ENCODE measurements at places on chromosomes 7 and 10.
A peak's percentile ranks its signal among the peaks of the same experiment; 100 is the strongest.

- DNase-seq, result no peak
These were observed 163.9 kb downstream of the USP6NL start for GRCh38 chr10:11447586-11447985.

- DNase-seq, result no peak
These were observed 48.4 kb downstream of the FRMD4A start for GRCh38 chr10:14282276-14282675.

DNA sequence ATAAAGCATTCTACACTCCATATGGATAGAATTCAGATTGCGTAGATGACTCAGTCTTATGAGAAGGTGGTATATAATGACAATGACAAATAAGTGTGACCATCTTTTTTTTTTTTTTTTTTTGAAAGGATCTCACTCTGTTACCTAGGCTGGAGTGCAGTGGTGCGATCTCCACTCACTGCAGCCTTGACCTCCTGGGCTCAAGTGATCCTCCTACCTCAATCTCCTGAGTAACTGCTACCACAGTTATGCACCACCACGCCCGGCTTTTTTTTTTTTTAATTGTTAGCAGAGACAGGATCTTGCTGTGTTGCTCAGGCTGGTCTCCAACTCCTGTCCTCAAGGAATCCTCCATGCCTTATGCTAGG is 43.2 kb upstream of the NRP1 start:
- DNase-seq, result no peak

- DNase-seq, result no peak
These were observed 3.7 kb downstream of the PARD3 start for GRCh38 chr10:34811126-34811967.

DNA sequence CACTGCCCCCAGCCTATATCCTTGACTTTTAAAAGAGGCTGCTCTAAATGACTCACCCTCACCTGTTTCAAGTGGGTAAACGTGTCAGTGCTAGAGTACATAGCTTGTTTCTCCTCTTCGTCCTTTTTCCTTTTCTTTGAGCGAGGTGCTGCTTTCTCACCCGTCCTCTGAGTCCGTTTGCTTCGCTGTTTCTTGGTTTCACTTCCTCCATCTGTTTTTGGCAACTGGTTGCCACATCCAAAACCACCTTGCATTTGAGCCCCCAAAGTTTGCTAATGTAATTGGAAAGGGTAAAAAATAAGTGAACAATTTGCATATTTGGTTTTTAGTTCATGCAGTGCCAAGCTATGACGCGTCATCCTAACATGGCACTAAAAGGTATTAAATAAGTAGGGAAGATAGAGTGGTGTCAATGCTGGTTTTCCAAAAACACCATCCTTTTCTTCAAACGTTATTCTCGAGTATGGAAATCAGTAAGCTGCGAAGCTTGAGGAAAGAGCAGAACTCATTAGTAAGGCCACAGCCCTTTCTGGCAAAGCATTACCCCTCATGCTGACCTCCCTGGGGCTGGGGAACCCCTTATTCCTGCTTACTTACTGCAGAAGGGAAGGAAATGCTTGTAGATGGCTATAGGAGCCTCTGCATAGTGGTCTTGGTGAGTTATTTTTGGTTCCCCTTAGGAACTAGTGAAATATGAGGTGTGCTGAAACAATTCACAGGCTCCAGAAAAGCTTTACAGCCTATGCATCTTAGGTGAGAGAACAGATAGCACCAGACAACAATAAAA is 133.5 kb downstream of the GALNT11 start:
- no peak for DNase-seq

DNA sequence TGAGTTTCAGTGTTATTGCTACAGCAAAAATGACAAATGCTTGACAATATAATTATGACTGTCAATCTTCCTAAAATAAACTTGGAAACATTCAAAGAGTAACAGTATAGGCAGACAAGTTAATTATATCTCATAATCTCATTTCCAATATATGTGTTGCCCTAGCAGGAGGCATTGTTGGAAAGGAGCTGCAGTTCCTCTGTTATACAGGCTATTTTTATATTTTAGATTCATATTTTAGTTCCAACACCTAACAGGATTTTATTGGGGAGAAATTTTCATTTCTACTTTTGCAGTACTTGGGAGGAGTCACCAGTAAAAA is 19.3 kb downstream of the VOPP1 start:
- no peak for DNase-seq

GRCh38 chr10:95333997-95334804 is 43.4 kb upstream of the PDLIM1 start:
- DNase-seq, result no peak

GRCh38 chr10:78655979-78656378 is 412.8 kb upstream of the ZMIZ1 start:
- DNase-seq, result no peak

GRCh38 chr10:90751107-90751997 is 106.5 kb downstream of the HTR7 start:
- peak; percentile 8 for DNase-seq

GRCh38 chr10:124512040-124512428 is 50.4 kb downstream of the LHPP start:
- DNase-seq, result no peak

DNA sequence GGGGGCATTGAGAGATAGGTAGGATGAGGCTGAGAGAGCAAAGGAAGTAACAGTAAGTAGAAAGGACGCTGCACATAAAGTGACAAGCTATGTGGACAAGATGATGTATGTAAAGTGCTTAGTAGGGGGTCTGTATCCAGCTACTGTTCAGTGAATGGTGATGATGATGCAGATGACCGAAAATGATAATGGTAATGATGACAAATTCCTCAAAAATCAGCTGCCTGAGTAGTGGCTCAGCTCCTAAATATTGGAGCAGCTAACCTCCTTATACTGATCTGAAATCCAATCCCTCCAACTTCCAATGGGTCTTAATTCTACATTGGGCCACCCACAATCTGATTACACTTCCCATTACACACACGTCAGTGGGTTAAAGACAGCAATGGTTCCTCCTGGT is 27.1 kb upstream of the KCNMA1 start:
- no peak for DNase-seq

DNA sequence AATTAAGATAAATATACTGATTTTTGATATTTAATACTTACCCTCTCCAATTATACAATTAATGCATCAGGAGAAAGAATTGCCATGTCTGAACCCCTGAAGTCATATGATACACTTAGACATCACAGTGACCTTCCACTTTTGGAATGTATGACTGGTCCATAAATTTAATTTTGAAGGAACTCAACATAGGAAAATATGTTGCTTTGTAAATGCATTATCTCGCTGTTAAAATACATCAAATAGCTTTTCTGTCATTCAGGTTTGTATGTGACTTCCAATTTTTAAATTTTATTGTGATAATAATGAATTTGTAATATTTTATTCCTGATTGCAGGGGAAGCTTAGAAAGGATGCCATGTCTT is 631.9 kb upstream of the ANKRD30A start:
- no peak for DNase-seq

DNA sequence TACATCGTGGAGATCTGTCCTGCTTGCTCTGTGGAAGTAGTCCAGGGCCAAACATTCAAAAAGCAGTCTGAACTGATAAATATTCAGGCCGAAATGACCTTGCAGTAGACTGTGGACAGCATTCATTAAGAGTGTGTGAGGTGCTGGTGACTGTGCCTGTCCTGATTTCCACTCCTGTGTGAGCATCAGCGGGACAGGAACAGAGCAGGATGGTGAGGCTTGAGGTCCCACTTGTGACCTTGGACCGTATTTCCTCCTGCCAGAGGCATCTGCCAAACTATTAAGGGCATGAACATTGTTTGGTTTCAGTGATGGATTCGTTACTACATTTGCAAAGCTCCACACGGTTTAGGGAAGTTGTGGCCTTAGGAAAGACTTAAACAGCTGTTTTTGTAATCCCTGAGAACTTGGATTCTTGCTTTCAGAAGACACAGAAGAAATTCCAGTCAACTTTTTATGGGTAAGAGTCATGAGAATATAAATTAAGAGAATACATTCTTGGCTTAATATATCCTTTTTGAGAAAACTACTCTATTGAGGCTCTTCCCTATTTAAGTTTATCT is 32.8 kb downstream of the CCNY start:
- no peak for DNase-seq

- DNase-seq, result no peak
These were observed 153.8 kb upstream of the COL1A2 start for GRCh38 chr7:94240902-94241301.

DNA sequence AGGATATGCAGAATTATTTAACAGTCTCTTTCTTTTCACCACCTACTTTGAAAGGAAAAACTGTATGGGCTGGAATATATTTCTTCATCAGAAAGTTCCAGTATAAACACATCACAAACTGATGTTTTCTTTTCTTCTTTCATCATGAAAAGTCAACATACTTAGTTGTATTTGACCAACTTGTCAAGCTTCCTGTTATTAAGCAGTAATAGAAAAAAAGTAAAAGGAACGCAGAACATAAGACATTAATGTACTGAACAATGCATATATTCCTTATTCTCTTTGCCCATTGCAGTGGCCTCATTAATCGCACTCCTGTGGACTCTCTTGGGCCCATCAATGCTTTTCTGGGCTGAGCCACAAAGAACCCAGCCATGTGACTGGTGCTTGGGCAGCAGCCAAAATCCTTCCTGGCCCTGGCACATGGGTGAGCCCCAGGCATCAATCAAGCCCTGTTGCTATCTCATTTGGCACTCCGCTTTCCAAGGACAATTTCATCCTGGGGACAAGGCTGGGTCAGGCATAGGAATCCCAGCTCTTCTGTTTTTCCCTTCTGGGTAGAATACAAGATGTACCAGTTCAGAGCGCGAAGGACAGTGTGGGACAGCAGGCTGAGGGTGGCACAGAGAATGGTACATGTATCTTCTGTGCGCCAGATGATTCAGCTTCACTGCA is 42.3 kb downstream of the RHOBTB1 start:
- no peak for DNase-seq

GRCh38 chr10:23338886-23339285 is 5.7 kb downstream of the C10orf67 start:
- DNase-seq, result no peak

DNA sequence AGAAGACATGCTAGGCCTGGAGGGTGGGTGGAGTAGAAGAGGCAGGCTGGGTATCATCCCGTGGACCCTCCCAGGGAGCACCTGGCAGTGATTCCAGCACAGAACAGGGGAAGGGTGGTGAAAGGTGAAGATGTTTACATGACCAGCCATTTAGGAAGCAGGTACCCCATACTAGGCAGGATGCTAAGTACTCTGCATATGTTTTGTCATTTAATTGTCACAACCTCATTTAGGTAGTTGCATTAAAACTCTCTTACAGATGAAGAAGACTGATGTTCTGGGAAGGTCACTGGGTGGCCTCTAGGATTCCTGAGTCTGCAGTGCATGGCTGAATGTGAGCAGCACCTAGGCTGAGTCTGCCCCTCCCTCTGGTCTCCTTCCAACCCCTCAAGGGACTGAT is 15.2 kb downstream of the ITPRIP start:
- no peak for DNase-seq

DNA sequence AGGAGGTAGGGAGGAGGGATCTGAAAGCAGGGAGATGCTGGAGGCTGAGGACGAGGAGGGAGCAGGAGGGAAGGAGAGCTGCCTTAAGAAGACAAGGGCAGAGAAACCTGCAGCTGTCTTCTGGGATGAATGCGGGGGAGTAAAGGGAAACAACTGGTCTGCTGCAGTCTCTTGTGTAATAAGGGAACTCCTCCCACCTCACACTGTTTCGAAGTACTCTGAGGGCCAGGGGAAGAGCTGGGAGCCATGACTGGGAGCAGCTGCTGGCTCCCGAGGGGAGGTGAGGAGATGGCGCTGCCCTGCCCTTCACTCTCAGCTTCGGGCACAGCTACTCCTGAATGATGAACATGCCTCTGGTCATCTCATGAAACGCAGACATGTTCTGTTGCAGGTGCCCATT is 65.1 kb downstream of the CLEC2L start:
- no peak for DNase-seq

DNA sequence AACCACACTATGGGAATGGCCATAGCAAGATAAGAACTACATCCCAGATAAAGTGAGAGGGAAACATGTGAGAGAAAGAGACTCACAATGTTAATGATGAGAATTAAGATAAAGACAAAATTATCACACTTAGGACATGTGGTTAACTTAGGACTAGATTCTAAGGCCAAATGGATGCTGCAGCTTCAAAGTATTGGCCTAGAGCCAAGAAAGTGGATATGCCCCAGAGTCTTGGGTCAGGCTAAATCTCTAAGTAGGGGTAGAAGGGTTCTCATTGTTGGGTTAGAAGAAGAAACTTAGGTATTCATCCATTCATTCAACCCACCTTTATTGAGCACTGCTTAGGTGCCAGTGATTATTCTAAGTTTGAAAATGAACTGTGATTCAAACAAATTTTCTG is 818.0 kb downstream of the PHTF2 start:
- DNase-seq, result no peak

- no peak for DNase-seq
These were observed 21.4 kb upstream of the IMPDH1 start for GRCh38 chr7:128431221-128431620.

DNA sequence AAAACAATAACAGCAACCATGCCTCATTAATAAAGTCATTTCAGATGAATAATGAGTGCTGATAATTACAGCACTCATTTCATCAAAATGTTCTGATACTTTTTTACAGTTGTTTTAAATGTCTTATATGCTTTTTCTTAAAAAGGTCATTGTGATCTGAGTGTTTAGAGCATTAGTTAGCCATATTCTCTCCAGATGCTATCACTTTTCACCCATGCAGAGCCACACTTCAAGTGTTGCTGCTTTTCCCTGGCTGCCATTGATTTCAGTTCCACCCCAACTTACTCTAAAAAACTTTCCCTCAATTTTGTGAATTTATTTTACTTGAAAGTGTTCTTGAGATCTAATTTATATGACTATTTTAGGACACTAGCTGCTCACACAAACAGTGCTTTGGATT is 41.8 kb downstream of the NUP205 start:
- no peak for DNase-seq

GRCh38 chr10:106032450-106033002 is 1132.0 kb downstream of the SORCS1 start:
- DNase-seq, result no peak

DNA sequence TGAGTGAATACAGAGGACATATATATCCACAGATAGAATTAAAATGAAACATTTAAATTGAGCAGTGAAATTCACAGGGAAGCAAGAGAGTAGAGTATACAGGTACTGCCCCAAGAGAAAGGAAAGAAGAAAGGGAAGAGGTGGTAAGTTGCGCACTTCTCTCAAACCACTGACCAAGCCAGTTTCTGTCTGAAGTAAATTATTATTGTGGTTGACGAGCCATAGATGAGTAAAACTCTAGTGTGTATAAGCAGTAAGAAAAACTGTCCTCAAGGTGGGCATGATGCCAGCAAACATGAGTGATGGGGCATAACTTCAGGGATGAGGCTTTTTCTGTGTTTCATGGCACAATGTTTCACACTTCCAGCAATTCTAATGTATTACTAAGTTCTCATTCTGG is 4.4 kb upstream of the BET1 start:
- no peak for DNase-seq

Measured in hematopoietic multipotent progenitor cell treated with erythropoietin and hydrocortisone succinate and interleukin-3 and kit ligand, for 17 days (in vitro differentiated cells).